ENCODE measurements at places on chromosomes 6 and 20. TPM values are rescaled to one million over a fixed set of nuclear protein-coding genes. Genes with fewer than 3 reads are reported as not detected.
A peak's percentile ranks its signal among the peaks of the same experiment; 100 is the strongest.

DNA sequence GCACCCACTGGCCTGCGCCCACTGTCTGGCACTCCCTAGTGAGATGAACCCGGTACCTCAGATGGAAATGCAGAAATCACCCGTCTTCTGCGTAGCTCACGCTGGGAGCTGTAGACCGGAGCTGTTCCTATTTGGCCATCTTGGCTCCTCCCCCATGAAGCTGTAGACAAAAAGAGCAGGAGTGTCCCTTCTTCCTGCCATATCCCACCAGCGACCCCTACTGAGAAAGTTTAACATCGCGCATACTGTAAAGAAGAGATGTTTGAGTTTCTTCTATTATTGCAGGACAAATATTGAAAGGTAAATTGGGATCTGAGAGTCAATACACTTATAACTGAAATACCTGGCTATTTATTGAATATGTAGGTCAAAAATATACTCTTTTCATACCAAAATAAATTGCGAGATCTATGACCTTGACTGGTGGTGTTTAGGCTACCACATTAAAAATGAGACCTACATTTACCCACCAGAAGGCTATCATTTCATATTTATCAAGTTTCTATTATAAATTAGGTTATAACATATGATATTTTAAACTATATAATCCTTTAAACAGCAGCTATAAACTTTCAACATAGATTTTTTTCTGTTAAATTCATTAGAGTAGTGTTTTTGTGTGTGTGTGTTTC is 586.3 kb downstream of the HTR1B start:
- DNase-seq: peak; percentile 90

GRCh38 chr20:62578294-62578897 is 63.9 kb upstream of the SLCO4A1 start:
- no peak for DNase-seq

GRCh38 chr6:81892891-81893290 is 140.4 kb upstream of the TENT5A start:
- DNase-seq: peak; percentile 45

DNA sequence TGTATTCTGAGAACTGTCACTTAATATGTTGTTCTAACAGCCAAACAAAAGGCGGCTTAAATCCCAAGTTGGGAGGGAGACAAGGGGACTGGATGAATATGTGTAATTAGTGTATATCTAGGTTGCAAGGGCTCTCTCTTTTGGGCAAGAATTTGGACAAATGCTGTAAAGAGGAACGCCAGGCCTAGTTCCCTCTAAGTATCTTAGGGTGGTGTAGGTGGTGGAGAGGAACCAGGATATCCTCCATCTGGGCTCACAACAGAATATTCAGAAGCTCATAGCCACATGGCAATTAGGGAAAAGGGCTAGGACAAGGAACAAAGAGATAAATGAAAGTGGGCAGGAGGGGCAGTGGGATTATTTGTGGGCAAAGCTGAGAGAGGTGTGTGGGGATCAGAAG is 149.5 kb downstream of the LRFN2 start:
- DNase-seq: no peak

- peak; percentile 95 for DNase-seq
Observed at GRCh38 chr20:63272105-63273058, at the start of gene ARFGAP1. TSS of gene ARFGAP1 (plus strand) at chr20:63272813. CDS start at chr20:63275581, 2,768 bp downstream.

MAD2L1BP gene
- 35.4 TPM for total RNA-seq

GRCh38 chr20:48706116-48706656 is 121.6 kb downstream of the PREX1 start:
- no peak for DNase-seq

RBPJL gene
- not detected for total RNA-seq

- no peak for DNase-seq
Observed at GRCh38 chr6:154140743-154141142, 101.7 kb downstream of the OPRM1 start.

GRCh38 chr6:149864578-149865535 is 698 bp upstream of the LRP11 start:
- no peak for DNase-seq

- DNase-seq: no peak
Observed at GRCh38 chr6:28876710-28877109, 47.1 kb downstream of the TRIM27 start.

GRCh38 chr20:46975976-46976375 is 81.3 kb downstream of the EYA2 start:
- no peak for DNase-seq

DNA sequence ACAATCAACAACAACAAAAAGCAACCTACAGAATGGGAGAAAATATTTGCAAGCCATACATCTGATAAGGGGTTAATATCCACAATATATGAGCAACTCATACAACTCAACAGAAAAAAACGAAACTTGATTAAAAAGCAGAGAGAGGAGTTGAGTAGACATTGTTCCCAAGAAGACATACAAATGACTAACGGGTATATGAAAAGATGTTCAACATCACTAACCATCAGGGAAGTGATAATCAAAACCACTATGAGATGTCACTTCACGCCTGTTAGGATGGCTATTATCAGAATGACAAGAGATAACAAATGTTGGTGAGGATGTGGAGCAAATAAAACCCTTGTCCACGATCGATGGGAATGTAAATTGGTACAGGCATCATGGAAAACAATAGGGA is 145.9 kb downstream of the NRN1 start:
- no peak for DNase-seq

B3GALT4 gene
- 5.5 TPM for total RNA-seq

- DNase-seq: no peak
Observed at GRCh38 chr6:37992749-37993148, 173.2 kb downstream of the ZFAND3 start.

GRCh38 chr6:53493635-53494025 is 51.3 kb downstream of the GCLC start:
- DNase-seq: no peak

GRCh38 chr6:36649086-36649485 is 29.4 kb upstream of the CDKN1A start:
- no peak for DNase-seq

HAO1 gene
- not detected for total RNA-seq

HLA-DQB1 gene
- total RNA-seq: 11.1 TPM

ABHD12 gene
- total RNA-seq: 52.7 TPM

GRCh38 chr20:3121271-3121911 is 36.9 kb upstream of the AVP start:
- no peak for DNase-seq

C6orf52 gene
- 1.0 TPM for total RNA-seq

F13A1 gene
- 1.3 TPM for total RNA-seq

GRCh38 chr6:94027374-94027773 is 608.0 kb upstream of the EPHA7 start:
- no peak for DNase-seq

- no peak for DNase-seq
Observed at GRCh38 chr20:57675773-57676172, 34.0 kb downstream of the PMEPA1 start.

DNA sequence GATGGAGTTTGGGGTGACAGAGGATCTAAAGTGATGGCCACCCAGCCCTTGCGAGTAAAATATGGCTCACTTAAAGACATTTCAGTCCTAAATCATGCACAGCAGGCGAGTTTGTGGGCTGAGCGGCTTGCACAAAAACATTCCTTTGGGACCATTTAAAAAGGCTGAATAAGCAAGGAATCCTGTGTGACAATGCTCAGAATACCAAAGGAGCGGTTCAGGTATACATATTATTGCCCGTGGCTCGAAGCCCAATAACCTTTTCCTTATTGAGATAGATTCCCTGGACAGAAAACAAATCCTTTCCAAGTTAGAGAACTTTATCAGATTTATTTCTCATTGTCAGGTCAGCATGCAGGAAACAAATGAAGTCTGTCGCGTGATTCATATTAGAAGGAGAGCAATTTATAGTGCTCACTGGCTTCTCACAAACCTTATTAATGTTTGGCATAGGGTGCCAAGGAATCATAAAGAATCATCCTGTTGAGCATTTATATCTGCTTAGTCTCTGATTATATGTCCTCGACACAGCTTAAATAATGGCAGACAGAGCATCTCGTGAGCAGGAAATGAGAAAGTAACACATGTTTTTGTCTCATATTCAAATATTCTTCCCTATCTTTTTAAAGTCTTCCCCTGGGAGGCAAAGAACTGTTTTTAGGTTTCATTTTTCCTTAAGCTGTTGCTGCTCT is 121.3 kb downstream of the TRMT11 start:
- DNase-seq: peak; percentile 52

SLC35F1 gene
- total RNA-seq: 12.8 TPM

Measured in endodermal cell (in vitro differentiated cells).